ENCODE measurements at places on chromosomes 16 and 17. TPM values are rescaled to one million over a fixed set of nuclear protein-coding genes. Genes with fewer than 3 reads are reported as not detected.

The MRM1 gene
- 1.7 TPM for total RNA-seq

The HOXB8 gene
- total RNA-seq: 0.15 TPM

DNA sequence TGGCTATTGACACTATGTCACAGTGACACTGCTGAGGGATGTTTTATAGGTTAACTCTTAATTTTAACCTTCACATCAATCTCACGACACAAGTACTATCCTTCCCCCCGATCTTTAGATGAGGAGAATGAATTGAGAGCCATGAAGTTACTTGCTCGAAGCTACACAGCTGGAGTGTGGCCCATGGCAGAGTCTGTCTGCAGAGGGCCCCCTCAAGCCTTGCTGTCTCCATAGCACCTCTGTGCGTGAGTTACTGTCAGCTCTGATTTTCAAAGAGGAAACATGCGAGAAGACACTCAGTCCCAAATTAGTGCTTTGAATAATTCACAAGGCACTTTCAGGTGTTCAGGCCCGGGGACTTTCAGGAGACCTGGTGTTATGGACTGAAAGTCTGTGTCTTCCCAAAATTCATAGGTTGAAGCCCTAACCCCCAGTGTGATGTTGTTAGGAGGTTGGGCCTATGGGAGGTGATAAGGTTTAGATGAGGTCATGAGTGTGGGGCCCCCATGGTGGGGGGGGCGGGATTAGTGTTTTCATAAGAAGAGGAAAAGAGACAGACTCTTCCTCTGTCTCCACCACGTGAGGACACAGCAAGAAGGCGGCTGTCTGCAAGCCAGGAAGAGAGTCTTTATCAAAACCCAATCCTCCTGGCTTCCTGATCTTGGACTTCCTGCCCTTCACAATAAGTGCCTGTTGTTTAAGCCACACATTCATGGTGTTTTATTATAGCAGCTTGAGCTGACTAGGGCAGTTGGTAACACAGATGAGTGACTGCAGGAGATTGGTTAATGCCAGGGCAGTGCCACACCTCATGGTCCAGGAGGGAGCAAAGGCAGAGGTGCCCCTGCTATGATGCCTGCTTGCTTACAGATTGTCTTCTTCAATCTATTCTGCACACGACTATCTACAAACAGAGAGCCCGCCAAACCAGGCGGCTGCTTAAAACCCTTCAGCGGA, 281.8 kb downstream of the HAPSTR1 start:
- DNase-seq: peak; percentile 42

DNA sequence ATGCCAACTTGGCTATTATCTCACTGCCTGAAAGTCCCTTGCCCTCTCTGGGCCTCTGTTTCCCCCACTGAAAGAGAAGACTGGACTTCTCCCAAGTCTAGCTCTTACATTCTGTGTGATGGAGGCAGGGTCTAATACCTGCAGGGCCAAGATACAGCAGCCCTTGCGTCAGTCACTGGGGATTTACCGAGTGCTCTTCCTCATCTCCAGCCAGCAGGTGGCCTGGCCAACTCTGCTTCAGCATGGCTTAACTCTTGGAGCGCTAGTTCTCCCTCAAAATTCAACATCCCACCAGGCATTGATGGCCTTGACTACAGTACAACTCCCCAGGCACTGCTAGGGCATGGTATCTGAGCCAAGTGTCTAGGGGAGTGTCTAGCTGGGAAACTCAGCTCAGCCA, 19.9 kb upstream of the MTMR4 start:
- DNase-seq: no peak

DNA sequence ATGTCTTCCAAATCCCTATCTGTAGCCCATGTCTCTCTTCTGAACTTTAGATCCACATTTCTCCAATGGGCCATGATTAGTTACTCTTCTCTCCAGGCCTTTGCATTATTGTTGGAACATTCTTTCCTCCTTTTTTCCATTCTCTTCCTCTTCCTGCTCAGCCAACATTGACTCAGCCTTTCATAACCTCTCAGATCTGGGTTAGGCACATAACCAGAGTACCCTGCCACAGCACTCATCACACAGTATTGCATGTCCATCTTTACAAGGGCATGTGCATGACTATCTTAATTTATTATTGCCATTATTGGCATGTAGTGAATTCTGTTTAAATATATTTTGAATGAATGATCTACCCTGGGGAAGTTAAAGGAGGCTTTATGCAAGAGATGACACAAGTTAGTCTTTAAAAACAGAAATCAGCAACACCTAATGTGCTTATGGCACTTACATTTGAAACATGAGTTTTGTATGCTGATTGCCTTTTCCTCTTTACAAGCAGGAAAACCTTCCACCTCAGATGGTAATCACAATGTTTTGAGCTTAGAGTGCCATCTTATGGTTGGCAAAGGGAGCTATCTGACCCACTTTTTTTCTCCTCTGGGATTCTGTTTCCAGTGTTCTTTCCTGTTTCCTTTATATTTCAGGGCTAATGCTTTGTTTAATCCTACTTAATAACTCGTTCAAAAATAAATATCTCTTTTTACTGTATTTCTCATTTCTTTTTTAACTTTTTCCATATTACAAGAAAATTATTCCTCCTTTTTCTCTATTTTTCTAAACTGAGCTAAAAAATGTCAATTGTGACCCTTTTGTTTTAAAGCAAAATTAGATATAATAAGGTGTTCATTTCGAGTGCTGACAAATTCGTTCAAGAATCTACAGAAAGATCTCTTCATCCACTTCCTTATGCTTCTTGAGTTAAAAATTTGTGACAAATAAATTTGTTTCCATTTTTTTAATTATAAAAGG, 151.0 kb upstream of the RBL2 start:
- peak; percentile 5 for DNase-seq

The WSCD1 gene
- total RNA-seq: 43.9 TPM

DNA sequence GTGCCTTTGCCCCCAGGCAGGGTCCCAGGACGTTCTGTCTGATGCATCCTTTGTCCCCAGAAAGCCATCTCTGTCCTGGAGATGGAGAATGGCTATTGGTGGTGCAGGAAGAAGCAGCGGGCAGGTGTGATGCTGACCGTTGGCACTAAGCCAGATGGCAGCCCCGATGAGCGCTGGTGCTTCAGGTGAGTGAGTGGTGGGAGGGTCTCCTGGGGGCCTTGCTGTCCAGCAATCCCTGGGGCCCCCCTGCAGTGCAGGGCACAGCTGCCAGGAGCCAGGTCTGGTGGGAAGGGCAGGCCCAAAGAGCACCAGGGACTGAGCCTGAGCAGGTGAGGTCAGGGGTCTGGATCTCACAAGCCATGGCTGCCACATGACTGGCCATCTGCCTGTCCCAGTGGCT, 18.1 kb downstream of the TRPV2 start:
- no peak for DNase-seq

GRCh38 chr16:81216114-81216513, 22.4 kb upstream of the BCO1 start:
- DNase-seq: no peak

- DNase-seq: no peak
These were observed 463.1 kb downstream of the MAF start for GRCh38 chr16:79137426-79137939.

DNA sequence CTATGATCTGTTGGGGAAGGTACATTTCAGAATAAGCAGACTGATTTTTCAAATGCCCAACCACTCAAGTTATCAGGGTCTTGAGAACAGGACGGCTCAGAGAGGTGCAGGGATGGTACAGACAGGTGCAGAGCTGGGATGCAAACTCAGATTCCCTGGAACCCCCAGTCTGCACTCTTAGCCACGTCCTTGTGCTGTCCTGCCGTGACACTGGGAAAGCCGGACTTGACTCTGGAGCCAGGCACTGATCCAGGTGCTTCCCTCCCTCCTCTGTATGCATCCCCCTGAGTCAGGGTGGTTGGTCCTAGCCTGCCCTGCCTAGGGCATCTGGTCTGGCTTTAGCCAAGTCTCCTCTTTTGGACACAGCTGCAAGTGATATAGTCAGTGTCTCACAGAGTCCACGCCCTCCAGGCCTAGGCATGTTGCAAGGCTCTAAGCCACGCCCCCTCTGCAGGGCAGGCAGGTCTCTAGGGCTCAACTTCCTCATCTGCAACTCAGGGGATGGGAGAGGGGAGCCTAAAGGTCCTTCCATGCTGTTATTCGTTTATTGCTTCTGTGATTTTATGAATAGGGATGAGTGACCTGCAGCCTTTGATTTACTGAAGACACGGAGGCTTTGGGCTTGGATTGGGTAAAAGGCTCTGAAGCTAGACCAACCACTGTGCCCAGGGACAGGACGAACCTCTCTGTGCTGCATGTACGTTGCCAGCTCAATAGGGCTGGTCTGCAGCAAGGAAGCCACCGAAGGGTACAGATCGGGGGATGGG, 97.3 kb downstream of the SDK2 start:
- no peak for DNase-seq

The FNDC8 gene
- not detected for total RNA-seq

The CLEC18A gene
- total RNA-seq: 0.28 TPM
